NCI-H1092 treated with DMSO at 0.1 percent for 48 hours (cell line): ENCODE measurements at places on chromosomes 5 and 9.
A peak's percentile ranks its signal among the peaks of the same experiment; 100 is the strongest.

DNA sequence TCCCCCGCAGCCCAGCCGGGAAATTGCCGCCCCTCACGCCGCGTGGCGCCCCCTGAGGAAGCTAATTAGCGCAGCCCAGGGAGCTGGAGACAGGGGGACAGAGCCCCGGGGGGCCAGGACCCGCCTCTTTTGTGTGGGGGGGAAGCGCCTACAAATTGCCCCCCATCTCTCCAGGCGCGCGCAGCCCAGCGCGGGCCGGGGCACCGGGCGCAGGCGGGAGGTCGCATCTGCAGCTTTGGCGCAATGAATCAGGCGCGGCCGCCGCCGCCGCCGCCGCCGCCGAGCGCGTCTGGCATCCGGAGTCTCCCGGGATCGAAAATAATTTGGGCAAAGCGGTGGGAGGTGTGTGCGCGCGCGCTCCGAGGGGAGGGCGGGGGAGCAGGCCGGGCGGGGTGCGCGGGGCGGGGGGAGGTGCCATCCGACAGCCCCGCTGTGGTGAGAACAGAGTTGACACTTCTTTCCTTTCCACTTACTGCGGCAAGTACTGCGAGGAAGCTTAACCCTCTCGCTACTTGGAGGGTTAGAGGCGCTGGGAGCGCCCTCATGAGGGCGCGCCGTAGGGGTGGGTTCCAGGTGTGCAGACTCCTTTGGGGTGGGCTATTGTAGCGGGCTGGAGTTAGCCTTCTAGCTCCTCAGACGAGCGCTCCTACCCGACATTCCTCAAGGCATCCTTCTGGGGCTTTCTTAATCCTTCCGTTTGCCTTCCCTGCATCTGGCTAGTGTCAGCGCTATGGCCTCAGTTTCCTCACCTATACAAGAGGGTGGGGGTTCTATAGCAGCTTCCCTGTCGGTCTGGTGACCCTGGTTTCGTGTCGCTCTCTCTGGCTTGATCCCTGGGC is 63.1 kb downstream of the CXXC5 start:
- peak; percentile 41 for DNase-seq

- DNase-seq = no peak
These were observed at the start of gene FGF18 for GRCh38 chr5:171418982-171419687. FGF18 (plus strand) TSS chr5:171419647; CDS start chr5:171420200, 553 bp downstream.

GRCh38 chr9:426976-427375 is 212.3 kb downstream of the DOCK8 start:
- DNase-seq = no peak

DNA sequence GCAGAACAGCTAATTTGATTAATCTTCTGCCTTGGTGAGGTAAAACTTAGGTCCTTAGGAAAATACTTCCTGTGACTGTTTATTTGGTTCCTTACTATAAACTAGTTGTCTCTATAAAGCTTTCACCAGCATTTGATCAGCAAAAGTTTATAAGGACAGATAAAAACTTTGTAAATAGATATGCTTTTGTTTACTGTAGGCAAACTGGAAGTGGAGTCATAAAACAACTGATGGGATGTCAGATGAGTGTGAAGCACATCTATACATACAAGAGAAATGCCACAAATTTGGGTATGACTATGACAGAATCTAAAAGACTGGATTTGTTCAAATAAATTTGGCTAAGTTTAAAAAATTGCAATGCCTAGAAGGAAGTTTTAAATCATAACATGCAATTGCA is 5.5 kb downstream of the PTGER4 start:
- DNase-seq = no peak
